ENCODE measurements at places on chromosomes 4 and X. TPM values are rescaled to one million over a fixed set of nuclear protein-coding genes. Genes with fewer than 3 reads are reported as not detected.

DNA sequence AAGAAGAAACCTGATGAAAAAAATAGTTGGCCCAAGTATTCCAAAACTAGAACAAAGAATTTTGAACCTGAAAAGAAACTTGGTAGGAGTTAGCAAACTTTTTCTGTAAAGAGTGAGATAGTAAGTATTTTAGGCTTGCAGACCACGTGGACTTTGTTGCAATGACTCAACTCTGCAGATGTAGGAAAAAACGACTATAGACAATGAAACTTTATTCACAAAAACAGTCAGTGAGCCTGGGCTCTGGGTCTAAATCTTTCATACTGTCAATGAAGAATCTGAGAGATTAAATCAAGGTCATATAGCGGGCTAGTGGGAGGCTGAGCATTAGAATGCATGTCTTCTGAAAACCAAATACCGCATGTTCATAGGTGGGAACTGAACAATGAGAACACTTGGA lies 23.0 kb downstream of the SH3D19 start:
- no peak for DNase-seq

DNA sequence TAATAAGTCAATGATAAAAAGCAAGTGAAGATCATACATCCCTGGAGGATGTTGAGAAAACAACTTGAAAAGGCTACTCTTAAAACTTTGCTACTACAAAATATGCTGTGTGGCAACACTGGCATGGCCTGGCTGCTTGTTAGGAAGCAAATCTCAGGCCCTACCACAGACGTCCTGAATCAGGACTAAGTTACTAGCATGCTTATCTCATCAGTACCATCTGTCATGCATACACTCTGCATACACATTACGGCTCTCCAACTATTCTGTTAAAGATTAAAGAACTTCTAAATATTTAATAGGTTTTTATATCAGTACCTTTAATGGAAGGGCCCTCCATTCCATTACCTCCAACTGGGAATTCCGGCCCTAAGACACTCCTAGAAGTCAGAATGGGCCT lies 8.2 kb downstream of the PAPSS1 start:
- no peak for DNase-seq

VAMP7 gene
- polyA plus RNA-seq: 34.8 TPM

GRCh38 chr4:128768373-128768996 lies 41.0 kb upstream of the JADE1 start:
- DNase-seq: peak; percentile 50

ZNF711 gene
- polyA plus RNA-seq: 16.6 TPM
